ENCODE measurements at places on chromosomes 3 and 15.

- no peak for DNase-seq
Observed at GRCh38 chr3:181549266-181549665, 162.5 kb upstream of the SOX2 start.

- no peak for DNase-seq
Observed at GRCh38 chr3:128374746-128375445, 91.8 kb downstream of the DNAJB8 start.

- DNase-seq, result no peak
Observed at GRCh38 chr3:134457376-134458074, 28.3 kb downstream of the ANAPC13 start.

DNA sequence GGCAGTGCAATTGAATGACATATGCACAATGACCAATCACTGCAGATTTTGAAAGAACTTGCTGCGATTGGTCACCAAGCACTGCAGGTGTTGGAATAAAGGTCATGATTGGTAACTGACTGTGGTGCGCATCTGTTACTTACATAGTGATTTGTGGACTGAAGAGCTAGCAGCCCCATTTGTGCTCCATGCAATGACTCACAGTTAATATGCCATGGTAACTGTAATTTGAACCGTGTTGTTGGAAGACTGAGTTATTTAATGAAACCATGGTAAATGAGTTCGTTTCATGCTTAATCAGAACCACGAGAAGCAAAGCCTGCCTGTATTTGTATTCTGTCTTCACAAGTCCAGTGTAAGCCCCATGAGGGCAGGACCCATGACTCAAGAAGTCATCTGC is 220.5 kb downstream of the TJP1 start:
- DNase-seq, result no peak

DNA sequence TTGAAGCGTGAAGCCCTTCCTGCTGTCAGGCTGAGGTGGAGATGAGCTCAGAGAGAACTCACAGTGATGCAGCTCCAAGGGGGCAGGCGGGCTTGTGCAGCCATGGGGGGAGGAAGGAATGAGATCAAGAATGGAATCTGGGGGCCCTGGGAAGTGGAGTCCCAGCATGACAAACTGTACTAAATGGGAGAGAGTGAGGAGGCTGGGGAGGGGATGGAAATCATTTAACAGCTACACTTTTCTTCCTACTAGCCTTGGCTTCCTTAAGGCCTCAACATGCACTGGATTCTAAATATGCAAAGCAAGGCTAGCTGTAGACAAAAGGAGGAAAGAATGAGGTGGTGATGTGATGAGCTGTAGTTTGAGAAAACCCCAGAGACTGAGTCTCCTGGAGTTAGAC is 133.9 kb downstream of the EEFSEC start:
- DNase-seq, result no peak

DNA sequence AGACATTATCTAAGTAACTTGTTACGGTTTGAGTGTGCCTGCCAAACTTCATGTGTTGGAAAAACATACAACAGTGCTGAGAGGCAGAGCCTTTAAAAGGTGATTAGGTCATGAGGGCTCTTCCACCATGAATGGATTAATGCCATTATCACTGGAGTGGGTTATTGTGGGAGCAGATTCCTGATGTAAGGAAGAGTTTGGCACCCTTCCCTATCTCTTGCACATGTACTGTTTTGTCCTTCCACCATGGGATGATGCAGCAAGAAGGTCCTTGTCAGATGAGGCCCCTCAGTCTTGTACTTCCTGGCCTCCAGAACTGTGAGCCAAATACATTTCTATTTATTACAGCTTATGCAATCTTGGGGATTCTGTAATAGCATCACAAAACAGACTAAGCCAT is 413.9 kb downstream of the EPHA3 start:
- DNase-seq, result no peak

DNA sequence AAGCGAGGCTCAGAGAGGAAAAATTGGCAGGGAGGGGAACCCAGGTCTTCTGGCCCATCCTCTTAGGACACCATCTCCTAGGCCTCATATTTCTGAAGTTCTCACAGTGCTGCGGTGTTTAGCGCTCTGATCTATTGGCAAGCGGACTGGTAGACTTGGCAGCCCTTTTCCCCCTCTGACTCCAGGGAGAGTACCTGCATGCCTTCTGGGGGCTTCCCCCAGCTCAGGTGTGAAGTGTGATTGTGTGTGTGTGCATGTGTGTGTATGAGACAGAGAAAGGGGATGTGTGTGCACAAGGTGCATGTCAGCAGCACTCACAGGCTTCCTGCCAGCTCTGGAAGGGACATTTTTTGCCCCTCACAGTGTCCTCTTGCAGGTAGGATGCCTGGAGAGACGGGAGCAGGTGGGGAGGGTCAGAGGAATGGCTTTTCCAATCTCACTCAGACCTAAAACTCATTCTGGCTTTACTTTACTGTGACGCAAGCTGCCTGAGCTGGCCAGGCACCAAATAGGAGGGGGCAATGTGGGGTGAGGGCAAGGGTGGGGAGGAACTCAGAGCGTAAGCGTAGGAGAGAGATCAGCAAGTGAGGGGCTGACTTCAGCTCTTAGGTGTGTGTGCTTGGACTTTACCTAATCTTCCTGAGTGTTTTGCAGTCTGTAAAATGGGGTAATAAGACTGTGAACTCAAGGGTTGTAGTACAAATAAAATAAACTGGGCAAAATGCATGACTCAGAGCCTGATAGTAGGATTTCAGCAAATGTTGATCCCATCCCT is 4.0 kb upstream of the IL17RE start:
- no peak for DNase-seq

- DNase-seq, result no peak
Observed at GRCh38 chr3:182671942-182672341, 121.4 kb upstream of the ATP11B start.

GRCh38 chr3:55013145-55013925 is 85.5 kb upstream of the LRTM1 start:
- no peak for DNase-seq

DNA sequence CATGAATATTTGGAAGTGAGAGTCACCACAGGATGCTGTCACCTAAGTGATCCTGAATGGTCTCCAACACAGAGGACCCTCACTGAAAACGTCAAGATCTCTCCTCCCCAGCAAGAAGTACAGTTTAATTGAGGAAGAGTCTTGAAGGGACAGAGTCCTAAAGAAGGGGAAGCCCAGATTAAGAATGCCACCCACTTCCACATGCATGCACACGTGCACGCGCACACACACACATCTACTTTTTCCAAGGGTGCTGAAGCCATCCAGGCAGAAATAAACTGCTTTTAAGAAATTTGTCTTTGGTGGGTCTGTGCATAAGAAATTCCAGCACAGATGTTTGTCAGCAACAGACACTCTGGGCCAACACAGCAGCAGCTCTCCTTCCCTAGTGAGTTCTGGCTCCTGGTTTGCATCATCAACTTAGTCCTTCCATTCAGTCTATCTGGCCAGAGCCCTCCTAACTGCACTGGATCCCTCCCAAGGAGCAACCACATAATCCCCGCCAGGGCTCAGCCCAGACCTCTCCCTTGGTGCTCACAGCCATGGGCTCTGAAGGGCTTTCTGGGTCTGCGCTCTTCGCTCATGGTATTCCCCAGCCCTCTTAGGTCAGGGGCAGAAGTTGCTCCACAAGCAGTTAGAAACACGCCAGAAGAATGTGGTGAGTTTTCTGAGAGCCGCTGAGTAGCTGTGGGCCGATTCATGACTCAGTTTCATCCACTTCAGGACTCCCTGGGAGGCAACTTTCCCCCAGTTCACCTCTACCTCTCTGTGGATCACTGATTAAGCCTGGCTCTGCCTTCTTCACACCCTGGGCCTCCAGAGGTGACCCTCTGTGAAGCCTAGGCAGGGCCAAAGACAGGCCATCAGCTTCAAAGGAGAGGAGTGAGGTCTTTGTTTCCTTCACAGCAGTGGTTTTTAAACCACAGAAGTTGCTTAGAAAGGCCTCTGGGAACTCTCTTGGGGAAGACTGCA is 132.6 kb upstream of the LIPC start:
- DNase-seq, result no peak

DNA sequence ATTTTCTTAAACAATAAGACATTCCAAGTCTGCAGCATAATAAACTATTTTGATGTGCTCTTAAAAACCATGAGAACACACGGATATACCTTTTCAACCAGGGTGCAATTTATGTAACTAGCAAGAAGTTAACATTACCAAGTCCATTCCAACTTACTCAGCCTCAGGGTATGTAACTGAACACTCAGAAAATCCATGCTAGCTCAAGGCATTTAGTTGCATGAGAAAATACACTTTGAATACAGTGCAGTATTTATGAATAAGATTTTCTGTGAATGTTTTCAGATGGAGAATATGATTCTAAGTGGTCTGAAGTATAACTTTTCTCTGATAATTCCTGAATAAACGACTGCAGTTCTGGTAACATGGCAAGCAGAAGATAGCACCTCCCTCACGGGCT is 124.3 kb downstream of the SNRK start:
- no peak for DNase-seq

DNA sequence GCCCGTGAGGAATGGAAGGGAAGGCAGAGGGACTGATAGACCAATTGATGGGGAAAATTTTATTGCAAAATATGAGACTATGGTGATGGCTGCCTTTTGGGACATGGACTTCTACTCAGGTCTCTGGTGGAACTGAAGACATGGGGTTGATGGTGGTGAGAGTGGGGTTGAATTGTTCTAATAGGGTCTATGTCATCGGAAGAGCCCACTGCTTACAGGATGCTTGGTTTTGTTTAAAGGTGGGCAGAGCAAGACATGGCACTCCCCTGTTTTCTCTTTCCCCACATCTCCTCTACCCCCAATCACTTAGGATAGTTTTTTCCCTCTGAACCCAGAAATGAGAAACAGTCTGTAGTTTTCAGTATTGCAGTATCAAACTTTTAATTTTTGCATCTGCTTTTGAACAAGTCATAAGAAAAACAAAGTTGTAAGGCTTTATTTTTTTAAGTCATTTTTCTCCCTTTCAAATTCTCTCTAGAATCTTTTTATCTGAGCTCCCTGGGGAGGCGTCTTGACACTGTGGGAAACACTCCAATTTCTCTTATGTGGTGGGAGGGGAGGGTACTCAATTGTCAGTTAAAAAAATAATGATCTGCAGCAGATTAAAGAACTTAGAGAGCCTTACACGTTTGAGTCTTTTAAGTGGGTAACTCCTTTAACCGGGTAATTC is 276.2 kb upstream of the TBC1D5 start:
- no peak for DNase-seq

GRCh38 chr3:58342676-58343075 is 10.0 kb downstream of the PXK start:
- no peak for DNase-seq

- peak; percentile 45 for DNase-seq
Observed at GRCh38 chr3:16864610-16865313, 20.0 kb upstream of the PLCL2 start.

DNA sequence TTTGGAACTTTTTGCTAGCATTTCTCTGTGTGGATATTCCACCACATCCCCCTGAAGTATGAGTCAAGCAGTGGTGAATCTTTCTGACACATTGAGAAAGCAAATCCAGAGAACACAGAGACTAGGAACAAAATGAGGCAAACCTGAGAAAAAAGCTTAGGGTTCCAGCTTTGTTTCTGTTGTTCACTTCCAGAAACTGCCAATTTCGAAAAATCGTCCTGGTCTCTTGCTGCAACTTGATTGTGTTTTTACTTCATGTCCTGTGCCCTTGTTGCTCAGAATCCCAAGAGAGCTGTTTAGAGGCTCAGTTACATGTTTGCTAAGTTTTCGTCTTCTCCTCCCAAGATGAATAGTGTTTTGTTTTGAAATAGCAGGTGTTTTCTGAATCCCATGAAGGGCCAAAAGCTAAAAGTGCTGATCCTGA is 13.7 kb downstream of the MAP2K1 start:
- no peak for DNase-seq

- DNase-seq, result no peak
Observed at GRCh38 chr15:69303337-69304181, 4.8 kb downstream of the PAQR5 start.

DNA sequence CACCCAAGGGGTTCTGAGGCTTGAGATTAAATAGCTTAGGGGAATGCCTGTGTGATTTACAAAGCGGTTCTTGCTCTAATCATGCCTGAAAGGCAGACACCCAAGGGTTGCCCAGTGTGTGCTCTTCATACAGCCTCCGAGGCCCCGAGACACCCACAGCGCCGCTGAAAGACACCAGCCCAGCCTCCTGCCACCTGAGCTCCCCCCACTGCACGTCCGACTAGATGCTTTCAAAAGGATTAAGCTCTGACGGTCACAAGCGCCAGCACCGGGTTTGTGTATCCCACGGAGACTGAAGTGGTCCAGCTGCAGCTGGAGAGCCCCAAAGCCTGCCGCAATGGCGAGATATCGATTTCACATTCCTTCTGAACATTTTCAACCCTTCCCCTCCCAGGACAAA is 50.3 kb downstream of the SPATA12 start:
- no peak for DNase-seq

DNA sequence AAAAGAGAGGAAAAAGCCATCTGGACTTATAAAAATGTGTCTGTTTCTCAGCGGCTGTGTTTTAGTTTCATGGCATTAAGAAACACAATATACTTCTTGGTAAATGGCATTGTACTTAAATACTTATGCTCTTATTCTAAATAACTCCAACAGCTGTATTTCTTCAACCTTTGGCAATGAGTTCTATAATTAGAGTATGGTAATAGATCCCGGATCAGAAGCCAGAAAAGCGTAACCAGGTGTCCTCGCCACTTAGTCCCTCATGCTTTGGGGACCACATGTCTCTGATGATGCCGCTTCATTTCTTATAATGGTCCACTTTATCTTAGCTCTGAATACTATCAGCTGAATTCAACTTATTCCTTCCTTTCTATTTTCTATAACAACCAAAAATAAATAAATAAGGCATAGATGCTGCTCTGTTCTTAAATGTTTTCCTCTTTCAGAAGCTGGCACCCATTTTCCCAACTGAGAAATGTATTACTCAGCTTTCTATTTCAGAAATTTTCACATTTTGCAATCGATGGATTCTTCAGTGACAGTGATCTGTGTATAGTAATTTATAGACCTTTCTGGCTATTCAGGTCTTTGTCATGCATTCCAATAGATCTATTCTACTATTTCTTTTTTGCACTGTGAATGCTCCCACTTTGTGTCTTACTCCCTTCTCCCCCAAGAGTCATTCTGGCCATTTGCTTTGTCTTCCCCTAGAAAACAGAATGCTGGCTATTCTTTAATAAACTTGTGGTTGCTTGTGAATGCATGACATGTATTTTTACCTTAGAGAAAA is 87.6 kb upstream of the KBTBD8 start:
- no peak for DNase-seq

Measured in pulmonary artery endothelial cell (primary cell).